ENCODE measurements at places on chromosomes 5 and 9. TPM values are rescaled to one million over a fixed set of nuclear protein-coding genes. Genes with fewer than 3 reads are reported as not detected.

- peaks cover 6% of the 10 kb centered on the region for H3K27me3 ChIP-seq
- H3K4me1 ChIP-seq = no peaks in the 10 kb centered on the region
- H3K36me3 ChIP-seq = no peaks in the 10 kb centered on the region
Measured at GRCh38 chr5:137260820-137261695, 238.1 kb downstream of the SPOCK1 start.

- ATAC-seq = no peak
- no peaks in the 10 kb centered on the region for H3K4me1 ChIP-seq
- no peaks in the 10 kb centered on the region for H3K27me3 ChIP-seq
- peaks cover 32% of the 10 kb centered on the region for H3K36me3 ChIP-seq
- peak overlapping the region; percentile 72 for H3K4me3 ChIP-seq
Measured at GRCh38 chr5:179906294-179906794, 1.4 kb downstream of the TBC1D9B start.

GRCh38 chr5:16597946-16598694 lies 18.7 kb downstream of the RETREG1 start:
- H3K27me3 ChIP-seq = no peaks in the 10 kb centered on the region
- no peak for ATAC-seq
- H3K36me3 ChIP-seq = no peaks in the 10 kb centered on the region
- no peak overlapping the region for H3K27ac ChIP-seq

GRCh38 chr5:170265522-170265921 lies 32.1 kb downstream of the LCP2 start:
- ATAC-seq = peak; percentile 88
- H3K4me3 ChIP-seq = no peak overlapping the region
- peaks cover 4% of the 10 kb centered on the region for H3K4me1 ChIP-seq
- peak overlapping the region; percentile 63 for H3K27ac ChIP-seq

- no peak overlapping the region for H3K4me3 ChIP-seq
- H3K27me3 ChIP-seq = no peaks in the 10 kb centered on the region
- ATAC-seq = no peak
- H3K27ac ChIP-seq = no peak overlapping the region
Measured at GRCh38 chr5:121969660-121970295, 8.0 kb downstream of the SRFBP1 start.

GRCh38 chr9:88514247-88514646 lies 20.7 kb upstream of the NXNL2 start:
- no peak overlapping the region for H3K4me3 ChIP-seq
- ATAC-seq = no peak
- H3K36me3 ChIP-seq = no peaks in the 10 kb centered on the region
- no peaks in the 10 kb centered on the region for H3K27me3 ChIP-seq
- no peak overlapping the region for H3K27ac ChIP-seq
- H3K4me1 ChIP-seq = no peaks in the 10 kb centered on the region

DNA sequence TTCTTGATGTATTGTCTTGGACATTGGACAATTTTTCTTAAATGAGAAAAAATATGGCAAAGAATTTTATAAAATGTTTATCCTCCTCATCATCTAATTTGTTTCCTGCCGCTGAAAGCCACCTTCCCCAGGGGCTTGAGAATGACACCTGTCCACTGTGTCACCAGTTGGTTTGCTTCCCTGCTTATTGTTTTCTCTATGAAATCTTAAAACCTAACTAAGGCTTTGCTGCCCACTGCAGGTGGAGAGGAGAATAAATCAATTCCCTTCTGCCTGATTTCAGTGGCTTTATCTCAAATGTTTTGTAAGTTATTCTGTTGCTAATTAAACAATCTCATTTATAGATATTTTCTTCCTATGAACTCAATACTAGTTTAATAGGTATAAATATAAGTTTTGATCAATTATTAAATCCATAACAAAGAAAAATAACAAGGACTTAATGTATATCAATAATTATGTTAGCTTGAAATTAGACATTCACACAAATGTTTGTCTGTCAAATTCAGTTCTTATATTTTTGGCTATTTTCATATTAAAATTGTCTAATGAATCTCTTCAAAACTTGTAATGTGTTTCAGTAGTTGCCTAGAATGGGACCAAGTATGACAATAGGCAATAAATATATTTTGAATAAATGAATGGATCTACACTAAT lies 822.5 kb downstream of the PTPRD start:
- no peaks in the 10 kb centered on the region for H3K27me3 ChIP-seq
- no peak for ATAC-seq
- H3K4me1 ChIP-seq = no peaks in the 10 kb centered on the region
- H3K27ac ChIP-seq = no peak overlapping the region
- H3K4me3 ChIP-seq = no peak overlapping the region

DNA sequence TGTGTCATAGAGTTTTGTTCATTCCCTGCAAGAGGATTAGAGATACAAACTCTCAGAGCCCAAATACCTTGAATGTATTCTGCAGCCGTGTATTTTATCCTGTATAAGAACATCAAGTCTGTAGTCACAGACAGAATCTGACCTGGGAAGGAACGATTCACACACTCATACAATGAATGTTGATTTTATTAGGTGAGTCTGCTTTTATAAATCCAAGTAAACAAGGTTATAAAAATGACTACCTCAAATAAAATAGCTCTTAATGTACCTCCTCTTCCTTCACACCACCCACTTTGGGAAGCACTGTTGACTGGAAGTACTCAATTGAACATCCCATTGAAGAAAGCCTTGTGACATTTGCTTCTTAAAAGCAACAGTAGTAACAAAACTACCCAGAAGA lies 11.9 kb downstream of the SLC46A2 start:
- no peak overlapping the region for H3K4me3 ChIP-seq
- no peak overlapping the region for H3K27ac ChIP-seq
- H3K4me1 ChIP-seq = no peaks in the 10 kb centered on the region

DNA sequence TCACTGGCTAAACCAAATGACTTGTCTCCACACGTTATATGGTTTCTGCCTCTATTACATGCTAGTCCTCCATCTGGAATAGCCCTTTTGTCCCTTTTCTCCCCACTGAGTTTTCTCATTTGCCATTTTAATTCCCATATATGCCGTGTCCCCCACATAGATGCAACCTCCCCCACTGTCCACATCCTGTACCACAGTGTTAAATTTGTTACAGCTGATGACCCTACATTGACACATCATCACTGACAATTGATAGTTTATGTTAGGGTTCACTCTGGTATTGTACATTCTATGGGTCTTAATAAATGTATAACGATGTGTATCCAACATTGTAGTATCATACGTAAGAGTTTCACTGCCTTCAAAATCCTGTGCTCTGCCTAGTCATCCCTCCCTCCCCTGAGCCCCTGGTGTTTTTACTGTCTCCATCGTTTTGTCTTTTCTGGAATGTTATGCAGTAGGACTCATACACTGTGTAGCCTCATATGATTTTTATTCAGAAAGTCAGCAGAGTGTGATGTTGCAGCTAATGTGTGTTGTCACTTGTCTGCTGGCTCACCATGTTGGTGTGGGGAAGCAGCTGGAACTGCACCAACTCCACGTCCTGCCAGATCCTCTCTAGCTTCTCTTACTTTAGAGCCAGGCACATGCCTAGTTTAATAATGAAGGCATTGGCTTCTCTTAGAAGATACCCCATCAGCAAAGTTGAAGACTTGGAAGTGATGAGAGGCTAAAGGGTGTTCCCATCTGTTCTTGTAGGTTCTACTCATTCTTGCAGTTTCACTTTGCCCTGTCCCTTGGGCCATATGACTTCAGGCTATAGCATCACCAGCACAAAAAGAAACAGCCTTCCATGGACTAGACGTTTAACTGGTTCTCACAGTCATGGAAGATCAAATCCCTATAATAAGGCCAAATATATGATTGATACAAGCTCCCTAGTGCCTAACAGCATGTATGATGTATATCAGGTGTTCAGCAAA lies 30.2 kb downstream of the LRRC70 start:
- ATAC-seq = no peak
- H3K4me1 ChIP-seq = no peaks in the 10 kb centered on the region
- peaks cover 37% of the 10 kb centered on the region for H3K36me3 ChIP-seq
- no peaks in the 10 kb centered on the region for H3K27me3 ChIP-seq
- H3K27ac ChIP-seq = no peak overlapping the region

- H3K36me3 ChIP-seq = no peaks in the 10 kb centered on the region
- ATAC-seq = no peak
- H3K4me3 ChIP-seq = no peak overlapping the region
- no peaks in the 10 kb centered on the region for H3K27me3 ChIP-seq
Measured at GRCh38 chr5:125153231-125153630, 406.8 kb upstream of the ZNF608 start.

DNA sequence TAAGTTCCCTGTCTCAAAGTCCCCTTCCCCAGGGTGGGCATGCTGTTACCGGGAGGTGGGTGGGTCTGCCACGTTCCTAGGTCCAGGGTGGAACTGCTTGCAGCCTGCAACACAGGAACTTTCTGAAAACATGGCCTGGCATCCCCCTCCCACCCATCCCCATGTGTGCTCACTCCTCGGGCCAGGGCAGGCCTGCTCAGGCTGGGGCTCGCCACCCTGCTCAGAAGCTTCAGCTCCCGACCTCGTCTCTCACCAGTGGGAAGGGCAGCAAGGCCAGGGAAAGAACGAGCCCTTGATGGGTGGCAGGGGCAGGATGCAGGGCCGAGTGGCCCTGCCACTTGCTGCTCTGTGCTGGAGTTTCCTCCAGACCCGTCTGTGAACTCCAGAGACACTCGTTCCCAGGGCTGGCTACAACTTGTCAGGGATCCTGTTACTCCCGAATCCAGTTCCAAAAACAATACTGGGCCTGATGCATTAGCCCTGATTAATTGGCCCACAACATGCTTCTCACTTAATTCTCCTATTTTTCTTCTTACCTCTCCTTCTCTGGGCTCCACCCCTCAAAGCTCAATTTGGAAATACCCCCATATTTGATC lies 197.3 kb downstream of the SLIT3 start:
- H3K4me1 ChIP-seq = no peaks in the 10 kb centered on the region
- H3K27ac ChIP-seq = no peak overlapping the region
- H3K4me3 ChIP-seq = no peak overlapping the region
- ATAC-seq = no peak
- no peaks in the 10 kb centered on the region for H3K27me3 ChIP-seq

DNA sequence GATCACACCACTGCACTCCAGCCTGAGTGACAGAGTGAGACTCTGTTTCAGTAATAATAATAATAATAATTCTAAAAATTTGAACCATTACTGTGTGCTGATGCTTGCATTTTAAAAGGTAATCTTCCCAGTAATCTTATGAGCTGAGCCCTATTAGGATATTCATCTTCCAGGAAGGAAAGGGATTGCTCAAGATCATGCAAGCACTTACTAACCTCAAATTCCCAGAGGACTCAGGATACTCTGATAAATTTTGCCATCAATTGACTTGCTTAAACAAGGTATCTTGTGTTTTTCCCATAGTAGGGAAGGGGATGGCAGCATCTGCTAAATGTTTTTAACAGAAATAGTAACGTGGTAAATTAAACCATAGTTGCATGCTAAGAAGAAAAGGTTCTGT lies 176.4 kb upstream of the MRPS30 start:
- ATAC-seq = no peak
- no peaks in the 10 kb centered on the region for H3K27me3 ChIP-seq
- no peak overlapping the region for H3K4me3 ChIP-seq

- H3K36me3 ChIP-seq = peaks cover 5% of the 10 kb centered on the region
- no peaks in the 10 kb centered on the region for H3K27me3 ChIP-seq
- no peak overlapping the region for H3K27ac ChIP-seq
- no peak for ATAC-seq
- no peaks in the 10 kb centered on the region for H3K4me1 ChIP-seq
Measured at GRCh38 chr5:145408048-145408341, 427.1 kb downstream of the PRELID2 start.

DNA sequence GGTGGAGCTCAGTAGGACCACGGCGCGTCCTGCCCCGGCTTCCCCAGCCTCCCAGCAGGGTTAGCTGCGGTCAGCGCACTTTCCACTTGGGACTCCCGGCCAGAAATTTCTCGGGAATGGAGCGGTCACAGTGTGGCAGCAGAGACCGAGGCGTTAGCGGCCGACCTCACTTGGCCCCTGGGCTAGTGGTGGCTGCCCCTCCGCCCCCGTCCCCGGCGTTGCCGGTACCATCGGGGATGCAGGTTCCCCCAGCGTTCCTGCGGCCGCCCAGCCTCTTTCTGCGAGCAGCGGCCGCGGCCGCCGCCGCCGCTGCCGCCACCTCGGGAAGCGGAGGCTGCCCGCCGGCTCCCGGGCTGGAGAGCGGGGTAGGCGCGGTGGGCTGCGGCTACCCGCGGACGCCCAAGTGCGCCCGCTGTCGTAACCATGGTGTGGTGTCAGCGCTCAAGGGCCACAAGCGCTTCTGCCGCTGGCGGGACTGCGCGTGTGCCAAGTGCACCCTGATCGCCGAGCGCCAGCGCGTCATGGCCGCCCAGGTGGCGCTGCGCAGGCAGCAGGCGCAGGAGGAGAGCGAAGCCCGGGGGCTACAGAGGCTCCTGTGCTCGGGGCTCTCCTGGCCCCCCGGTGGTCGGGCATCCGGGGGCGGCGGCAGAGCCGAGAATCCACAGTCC lies 460 bp downstream of the DMRTA1 start:
- H3K27ac ChIP-seq = peak overlapping the region; percentile 92
- ATAC-seq = peak; percentile 79

- no peak overlapping the region for H3K4me3 ChIP-seq
- H3K27ac ChIP-seq = no peak overlapping the region
- no peaks in the 10 kb centered on the region for H3K4me1 ChIP-seq
- no peaks in the 10 kb centered on the region for H3K36me3 ChIP-seq
- no peaks in the 10 kb centered on the region for H3K27me3 ChIP-seq
- no peak for ATAC-seq
Measured at GRCh38 chr9:77763566-77763965, 115.4 kb upstream of the GNA14 start.

DNA sequence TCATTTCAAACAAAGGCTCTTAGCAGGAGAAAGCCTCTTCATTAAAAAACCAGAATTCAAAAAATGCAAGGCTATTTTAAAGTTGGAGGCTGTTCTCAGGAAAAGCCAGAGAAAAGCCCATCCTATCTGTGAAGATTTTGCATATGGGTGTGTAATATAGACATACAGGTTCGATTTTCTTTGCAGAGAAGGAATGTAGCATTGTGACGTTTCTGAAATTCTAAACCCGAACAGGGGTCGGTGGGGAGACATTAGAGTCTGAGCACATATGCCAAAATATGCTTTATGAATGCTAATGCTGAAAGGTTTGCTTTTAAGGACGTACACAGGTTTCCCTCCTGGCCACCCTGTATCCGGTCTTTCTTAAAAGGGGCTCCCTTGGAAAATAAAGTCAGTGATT lies 363.1 kb upstream of the PAPPA start:
- H3K36me3 ChIP-seq = no peaks in the 10 kb centered on the region
- no peak overlapping the region for H3K27ac ChIP-seq
- H3K4me1 ChIP-seq = no peaks in the 10 kb centered on the region
- no peak overlapping the region for H3K4me3 ChIP-seq
- no peaks in the 10 kb centered on the region for H3K27me3 ChIP-seq
- no peak for ATAC-seq

GRCh38 chr5:33736510-33736909 lies 155.3 kb downstream of the ADAMTS12 start:
- no peaks in the 10 kb centered on the region for H3K27me3 ChIP-seq
- H3K4me1 ChIP-seq = peaks cover 3% of the 10 kb centered on the region
- no peak overlapping the region for H3K4me3 ChIP-seq
- no peak for ATAC-seq
- H3K36me3 ChIP-seq = no peaks in the 10 kb centered on the region

The CCNI2 gene
- not detected for total RNA-seq

The MEF2C gene
- 66.9 TPM for total RNA-seq

The PLPP7 gene
- 12.9 TPM for total RNA-seq

The KIAA0825 gene
- 3.0 TPM for total RNA-seq

The GABRB2 gene
- total RNA-seq = 1.2 TPM

The ENTPD2 gene
- not detected for total RNA-seq

The CMYA5 gene
- total RNA-seq = 3.2 TPM

All from gastroesophageal sphincter (tissue), 4 donors.